ENCODE measurements at places on chromosomes 5 and 9.

DNA sequence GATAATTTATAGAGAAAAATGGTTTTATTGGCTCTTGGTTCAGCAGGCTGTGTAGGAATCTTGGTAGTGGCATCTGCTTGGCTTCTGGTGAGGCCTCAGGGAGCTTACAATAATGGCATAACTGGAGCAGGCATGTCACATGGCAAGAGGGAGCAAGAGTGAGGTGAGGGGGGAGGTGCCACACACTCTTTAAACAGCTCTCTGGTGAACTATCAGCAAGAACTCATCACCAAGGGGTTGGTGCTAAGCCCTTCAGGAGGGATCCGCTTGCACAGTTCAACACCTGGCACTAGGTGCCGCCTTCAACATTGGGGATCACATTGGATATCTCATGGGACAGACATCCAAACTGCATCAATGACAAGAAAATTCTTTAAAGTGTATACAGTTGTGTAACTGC lies 10.5 kb downstream of the GPBP1 start:
- no peak for DNase-seq

DNA sequence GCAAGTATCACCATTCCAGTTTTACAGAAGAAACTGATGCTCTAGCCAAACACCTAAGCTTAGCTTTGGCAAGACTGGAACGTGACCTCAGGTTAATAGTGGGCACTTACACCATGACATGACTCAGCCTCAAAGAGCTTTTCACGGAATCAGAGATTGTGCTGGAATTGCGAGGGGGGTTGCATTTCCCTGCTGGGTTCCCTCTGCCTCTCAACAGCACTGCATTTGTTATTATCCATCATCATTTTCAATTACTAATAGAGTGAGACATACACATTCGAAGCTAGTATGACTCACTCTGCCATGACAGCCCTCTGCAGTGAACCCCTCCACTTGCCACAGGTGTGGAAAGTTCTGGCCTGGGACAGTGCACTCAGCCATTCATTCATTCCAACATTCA lies 8.0 kb downstream of the SPOCK1 start:
- DNase-seq = no peak

GRCh38 chr9:113513111-113513510 lies 49.6 kb downstream of the RGS3 start:
- DNase-seq = no peak

DNA sequence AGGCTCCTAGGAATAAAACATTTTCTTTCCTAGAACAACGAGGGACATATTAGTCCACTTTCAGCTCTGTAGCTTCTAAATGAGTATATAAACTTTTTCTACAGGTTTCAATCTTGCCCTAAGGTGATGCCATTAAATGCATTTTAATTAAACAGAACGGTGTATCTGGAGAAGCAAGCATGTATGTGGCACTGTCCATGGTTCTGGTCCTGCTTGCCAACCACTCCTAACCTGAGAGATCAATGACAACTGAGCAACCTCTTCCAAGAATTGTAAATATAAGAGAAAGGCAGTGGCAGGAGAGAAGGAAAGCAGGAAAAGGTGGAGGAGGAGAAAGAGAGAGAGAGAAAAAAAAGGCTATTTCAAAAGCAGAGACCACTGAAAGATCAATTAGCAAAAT lies 95.6 kb upstream of the SPOCK1 start:
- DNase-seq = no peak

GRCh38 chr5:2261004-2261703 lies 378.4 kb upstream of the IRX4 start:
- DNase-seq = no peak

DNA sequence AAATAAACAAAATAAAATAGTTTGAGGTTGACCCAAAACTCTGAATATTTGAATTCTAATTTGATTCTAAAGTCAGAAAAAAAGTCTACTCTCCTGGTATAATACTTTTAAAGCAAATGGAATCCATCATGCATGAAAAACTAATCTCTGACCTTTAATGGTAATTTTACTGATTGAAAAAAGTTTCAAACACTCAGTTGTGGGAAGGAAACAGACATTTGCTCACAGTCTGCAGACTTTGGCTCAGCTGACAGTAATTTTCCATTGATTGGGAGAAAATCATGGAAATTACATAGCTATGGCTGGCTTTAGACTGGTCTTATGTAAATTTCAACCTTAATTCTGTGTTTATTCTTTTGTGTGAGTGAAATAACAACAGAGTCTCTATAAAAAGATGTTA lies 574.3 kb downstream of the PDE4D start:
- no peak for DNase-seq

- no peak for DNase-seq
Observed at GRCh38 chr5:172503925-172504700, 49.8 kb upstream of the SH3PXD2B start.

- DNase-seq = no peak
Observed at GRCh38 chr5:142013734-142014521, 1.1 kb upstream of the GNPDA1 start.

GRCh38 chr5:27140831-27141230 lies 102.4 kb upstream of the CDH9 start:
- no peak for DNase-seq

GRCh38 chr5:126416266-126416925 lies 6.8 kb upstream of the GRAMD2B start:
- no peak for DNase-seq

DNA sequence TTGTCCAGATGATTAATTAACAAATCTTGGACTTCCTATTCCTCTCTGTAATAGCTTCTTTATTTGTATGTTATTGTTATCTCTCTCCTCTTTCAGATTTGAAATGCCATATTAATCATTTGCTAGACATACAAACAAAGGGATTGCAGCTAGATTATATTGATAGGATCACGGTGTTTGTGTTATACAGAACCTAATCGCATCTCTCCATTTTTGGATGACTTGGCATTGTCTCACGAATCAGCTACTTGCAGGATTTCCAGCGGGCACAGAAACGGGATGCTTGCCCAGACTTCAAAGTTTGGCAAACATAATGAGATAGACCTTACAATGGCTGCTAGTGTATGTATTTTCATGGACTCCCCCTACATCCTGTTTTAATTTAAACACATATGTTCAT lies 368.1 kb downstream of the TLE4 start:
- no peak for DNase-seq

- no peak for DNase-seq
Observed at GRCh38 chr9:36191290-36191645, 547 bp downstream of the CLTA start.

- no peak for DNase-seq
Observed at GRCh38 chr5:65156933-65157332, 324.8 kb downstream of the ADAMTS6 start.

GRCh38 chr9:135887021-135887507 lies 20.3 kb downstream of the CAMSAP1 start:
- DNase-seq = no peak

DNA sequence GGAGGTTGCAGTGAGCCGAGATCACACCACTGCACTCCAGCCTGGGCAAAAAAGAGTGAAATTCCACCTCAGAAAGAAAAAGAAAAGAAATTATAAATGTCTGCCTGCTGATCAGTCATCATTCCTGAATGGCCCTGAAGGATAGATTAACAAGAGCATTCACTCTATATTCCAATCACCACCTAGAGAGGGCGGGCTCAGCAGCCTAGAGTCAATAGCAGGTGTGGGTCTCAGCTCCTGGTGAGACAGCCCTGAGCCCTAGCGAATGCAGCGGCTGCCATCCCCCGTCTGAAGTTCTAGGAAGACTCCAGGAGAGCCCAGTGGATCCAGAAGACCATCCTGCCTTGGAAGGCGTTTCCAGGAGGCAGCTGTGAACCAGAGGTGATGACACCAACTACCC lies 12.0 kb downstream of the FBP1 start:
- DNase-seq = no peak

DNA sequence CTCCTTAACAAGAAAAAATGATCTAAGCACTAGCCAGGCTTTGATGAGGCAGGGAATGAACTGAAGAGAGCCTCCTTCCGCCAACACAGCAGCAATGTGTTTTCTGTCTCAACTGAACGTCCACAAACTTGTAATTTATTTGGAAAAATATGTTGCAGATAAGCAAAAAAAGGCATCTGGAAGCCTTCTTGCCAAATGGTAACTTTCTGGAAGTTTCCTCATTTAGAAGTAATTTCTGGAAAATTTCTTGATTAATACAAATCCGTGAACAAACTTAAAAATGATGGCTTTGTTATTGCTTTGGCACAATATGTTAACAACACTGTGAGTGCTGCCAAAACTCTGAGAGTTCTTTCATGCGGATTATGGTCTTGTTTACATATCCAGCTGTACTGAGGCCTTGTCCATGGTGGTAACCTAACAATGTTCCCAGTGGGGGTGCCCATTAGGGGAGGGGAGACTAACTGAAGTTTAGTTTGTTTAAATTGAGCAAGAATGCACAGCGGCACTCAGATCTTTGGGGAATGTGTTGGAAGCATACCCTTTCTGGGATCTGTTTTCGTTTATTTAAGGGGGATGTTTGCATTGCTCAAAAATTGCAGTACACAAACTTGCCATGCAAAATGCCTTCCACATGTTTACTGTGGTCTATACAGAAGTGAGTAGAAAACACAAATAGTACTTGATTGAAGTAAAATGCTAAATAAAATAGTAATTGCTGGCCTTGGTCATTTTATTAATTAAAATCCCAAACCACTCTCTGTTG lies 334.7 kb downstream of the NR2F1-AS1 start:
- no peak for DNase-seq

GRCh38 chr9:76521906-76522305 lies 62.9 kb downstream of the GCNT1 start:
- DNase-seq = no peak

DNA sequence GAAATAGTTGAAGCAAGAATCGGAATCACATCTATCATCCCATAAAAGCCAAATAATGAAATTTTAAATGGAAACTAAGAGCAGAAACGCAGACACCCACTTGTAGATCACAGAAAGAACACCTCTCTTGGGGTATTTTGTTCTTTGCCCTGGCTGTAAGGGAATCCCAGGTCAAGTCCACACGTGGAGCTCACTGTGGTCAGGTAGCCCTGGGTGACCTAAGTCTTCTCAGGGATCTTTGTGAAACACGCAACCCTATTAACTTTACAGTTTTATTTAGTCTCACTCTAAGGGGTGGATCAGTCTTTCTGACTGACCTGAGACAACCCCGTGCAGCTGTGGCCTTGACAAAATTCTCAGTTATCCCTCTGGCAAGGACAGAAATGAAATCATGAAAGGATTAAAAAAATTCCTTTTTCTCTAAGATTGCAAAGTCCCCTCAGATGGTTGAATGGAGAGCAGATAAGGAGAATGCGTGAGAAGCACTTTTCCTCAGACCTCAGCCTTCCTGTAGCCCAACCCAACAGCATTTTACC lies 111.6 kb downstream of the NREP start:
- no peak for DNase-seq

GRCh38 chr5:122730456-122730855 lies 44.4 kb upstream of the SNX2 start:
- no peak for DNase-seq

- DNase-seq = no peak
Observed at GRCh38 chr5:78512435-78512834, 136.1 kb downstream of the LHFPL2 start.

GRCh38 chr5:179878222-179879002 lies 19.8 kb upstream of the MRNIP start:
- no peak for DNase-seq

GRCh38 chr5:162752612-162753011 lies 684.8 kb upstream of the CCNG1 start:
- DNase-seq = no peak

DNA sequence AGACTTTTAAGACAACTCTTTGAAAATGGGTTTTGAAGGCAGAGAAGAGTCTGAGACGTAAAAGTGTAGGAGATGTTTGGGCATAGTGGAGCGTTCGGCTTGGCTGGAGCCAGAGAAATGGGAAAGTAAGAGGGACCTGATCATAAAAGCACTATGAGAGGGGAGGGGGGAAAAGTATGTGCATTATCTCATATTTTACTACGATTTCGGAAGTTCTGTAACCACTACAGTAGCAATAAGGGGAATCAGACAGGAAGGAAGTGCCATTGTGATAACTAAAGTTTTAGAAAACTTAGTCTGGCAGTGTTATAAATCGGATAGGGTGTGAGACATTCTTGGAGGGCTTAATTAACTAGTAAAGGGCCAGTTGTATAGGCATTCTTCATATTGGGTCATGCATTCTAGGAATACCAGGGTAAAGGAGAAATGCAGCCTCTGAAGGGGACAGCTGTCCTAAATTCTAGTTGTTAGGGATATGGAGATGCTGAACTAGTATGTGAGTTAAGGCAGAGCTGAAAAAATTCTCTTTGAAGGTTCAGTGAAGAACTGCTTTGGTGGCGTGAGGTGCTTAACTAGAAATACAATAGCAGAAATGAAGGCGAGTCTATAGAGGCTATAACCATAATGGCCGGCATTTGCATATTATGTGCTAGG lies 83.8 kb upstream of the FREM1 start:
- DNase-seq = no peak
